ENCODE measurements at places on chromosomes 12 and 14. TPM values are rescaled to one million over a fixed set of nuclear protein-coding genes. Genes with fewer than 3 reads are reported as not detected.

DNA sequence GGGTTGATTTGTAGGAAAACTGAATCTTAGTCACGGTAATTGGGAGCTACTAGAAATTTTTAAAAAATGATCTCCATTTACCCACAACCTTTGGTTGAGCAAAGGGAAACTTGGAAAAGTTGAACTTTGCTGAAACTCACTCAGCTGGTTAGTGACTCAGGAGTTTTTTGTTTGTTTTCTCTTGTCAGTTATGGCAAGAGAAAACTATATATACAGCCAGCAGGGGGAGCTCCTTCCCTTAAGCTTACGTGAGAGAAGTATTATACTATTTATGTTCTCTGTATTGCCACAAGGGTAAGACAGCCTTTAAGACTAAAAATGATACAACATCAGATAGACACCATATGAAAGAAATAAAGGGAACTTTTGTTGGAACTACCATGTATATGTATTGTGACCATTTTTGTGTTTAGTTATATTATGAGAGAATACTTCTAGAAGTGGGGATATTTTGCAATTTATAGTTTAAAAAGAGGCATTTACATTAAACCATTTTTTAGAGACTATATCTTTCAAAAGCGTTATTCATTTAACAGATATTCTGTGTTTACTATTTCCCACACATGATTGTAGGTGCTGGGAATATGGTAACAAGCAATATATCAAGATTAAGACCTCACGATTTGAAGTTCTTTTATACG lies 28.1 kb upstream of the TBC1D30 start:
- H3K27me3 ChIP-seq = peaks cover 15% of the 10 kb centered on the region
- H3K4me1 ChIP-seq = no peaks in the 10 kb centered on the region
- H3K4me3 ChIP-seq = no peak overlapping the region
- no peaks in the 10 kb centered on the region for H3K36me3 ChIP-seq
- H3K27ac ChIP-seq = no peak overlapping the region

FITM1 gene
- total RNA-seq = 2.4 TPM

GRCh38 chr12:108915632-108916133 lies 35.8 kb downstream of the DAO start:
- H3K4me1 ChIP-seq = no peaks in the 10 kb centered on the region
- no peaks in the 10 kb centered on the region for H3K36me3 ChIP-seq
- peaks cover 3% of the 10 kb centered on the region for H3K27me3 ChIP-seq
- no peak overlapping the region for H3K27ac ChIP-seq
- no peak overlapping the region for H3K4me3 ChIP-seq
- DNase-seq = no peak

- no peak overlapping the region for H3K27ac ChIP-seq
- H3K27me3 ChIP-seq = no peaks in the 10 kb centered on the region
- no peak for DNase-seq
- no peak overlapping the region for H3K4me3 ChIP-seq
- no peaks in the 10 kb centered on the region for H3K36me3 ChIP-seq
Observed at GRCh38 chr12:93882763-93883162, 205.6 kb downstream of the CRADD start.
